Stimulated activated naive B cell treated with anti-CD40 and anti-IgM and Interleukin-4, amounts not matched to agents 10 μg/mL and 1 μg/mL and 100 μg/mL, for 72 hours (primary cell): ENCODE measurements at places on chromosomes 3 and 15.

DNA sequence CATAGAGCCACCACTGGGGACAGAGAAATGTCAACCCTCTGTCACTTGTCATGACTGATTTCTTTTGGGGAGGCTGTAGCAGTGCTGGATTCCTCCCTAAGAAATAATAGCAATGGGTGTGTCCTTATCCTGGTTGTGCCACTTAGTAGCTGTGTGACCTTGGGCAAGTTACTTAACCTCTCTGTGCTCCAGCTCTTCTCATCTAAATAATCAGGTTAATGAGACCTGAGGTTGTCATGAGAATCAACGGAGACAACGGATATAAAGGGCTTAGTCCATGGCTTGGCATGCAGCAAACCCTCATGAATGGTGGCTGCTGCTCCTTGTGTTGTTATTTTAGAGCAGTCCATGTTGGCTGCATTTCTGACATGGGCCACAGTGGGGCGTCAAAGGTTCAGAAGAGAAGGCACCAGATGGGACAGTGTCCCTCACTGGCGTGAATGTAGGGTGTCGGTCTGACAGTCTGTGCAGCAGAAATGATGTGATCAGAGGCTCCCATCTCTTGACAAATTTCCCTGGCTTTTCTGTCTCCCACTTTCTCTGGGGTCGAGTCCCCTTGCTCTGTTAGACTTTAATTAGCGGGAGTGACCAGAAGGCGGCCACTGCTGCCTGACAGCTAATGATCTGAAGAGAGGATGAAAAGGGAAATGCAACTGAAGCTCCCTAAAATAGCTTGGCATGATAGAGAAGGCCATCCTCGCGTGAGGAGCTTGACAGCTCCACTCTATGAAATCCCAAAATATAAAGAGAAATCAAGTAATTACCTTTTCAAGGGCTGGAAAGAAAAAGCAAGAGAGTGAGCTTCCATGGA lies 209.4 kb downstream of the CADPS start:
- peak; percentile 10 for DNase-seq

- no peak for DNase-seq
Observed at GRCh38 chr3:172654470-172654869, 56.4 kb downstream of the NCEH1 start.

DNA sequence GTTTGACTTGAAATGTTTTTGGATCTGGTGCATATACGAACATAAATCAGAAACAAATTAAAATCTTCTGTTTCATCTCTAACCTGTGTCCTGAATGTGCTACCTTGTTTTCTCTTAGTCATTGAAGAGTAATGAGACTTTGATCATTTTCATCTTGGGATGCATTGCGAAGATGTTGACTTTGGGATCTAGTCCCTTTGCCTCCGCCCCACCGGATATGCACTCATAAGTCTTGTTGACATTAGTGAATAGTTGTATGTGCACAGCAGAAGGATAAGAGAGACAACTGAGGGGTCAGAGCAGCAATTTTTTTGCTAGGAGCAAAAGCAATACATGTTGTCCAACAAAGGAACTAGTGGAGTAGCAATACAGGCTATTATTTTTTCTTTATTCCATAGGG lies 35.9 kb upstream of the SPRED1 start:
- DNase-seq = no peak

DNA sequence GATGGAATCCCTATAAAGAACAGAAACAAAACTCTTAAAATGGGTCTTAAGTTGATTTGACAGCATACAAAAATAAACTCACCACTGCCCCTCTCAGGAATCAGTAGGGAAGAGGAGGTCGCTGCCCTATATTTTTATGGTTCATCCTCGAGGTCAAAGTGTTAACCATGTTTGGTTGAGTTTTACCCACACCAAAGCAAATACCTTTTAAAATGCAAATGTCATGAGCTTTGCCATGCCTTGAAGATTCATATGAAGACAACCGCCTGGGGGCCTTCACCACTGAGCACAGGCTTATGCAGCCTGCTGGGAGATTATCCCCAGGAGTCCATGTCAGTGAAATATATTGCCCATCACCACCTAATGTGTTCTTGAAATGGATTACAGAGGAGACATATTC lies 66.1 kb downstream of the GLB1 start:
- DNase-seq = no peak

DNA sequence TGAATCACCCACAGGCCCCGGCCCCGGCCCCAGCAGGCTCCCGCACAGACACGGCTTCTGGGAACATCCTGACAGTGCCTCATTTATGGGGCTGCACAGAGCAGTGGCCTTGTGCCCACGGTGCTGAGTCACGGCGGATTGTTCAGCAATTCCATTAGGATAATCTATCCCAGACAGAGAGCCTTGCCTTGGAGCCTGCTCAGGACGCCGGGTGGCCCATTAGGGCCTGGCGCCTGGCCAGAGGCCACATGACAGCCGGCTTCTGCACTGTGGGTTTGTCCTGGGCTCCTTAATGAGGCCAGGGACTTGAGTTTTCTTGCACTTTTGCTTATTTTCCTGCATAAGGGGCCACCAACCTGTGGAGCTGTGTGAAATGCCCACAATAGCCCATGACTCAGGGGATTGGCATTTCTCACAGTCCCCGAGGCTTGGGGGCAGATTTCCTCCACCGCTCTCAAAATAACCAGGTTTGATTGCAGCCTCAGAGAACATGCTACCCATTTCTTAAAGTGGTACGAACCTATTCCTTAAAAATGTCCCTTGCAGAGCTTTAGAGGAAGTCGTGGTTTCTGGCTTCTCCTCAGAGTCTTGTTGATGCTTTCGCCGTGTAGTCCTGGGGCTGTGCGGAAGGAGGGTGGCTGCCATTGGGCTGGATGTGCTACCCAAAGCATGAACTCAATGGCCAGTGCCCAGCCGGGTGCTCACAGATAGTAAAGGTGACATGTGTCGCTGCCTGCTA lies 19.0 kb downstream of the SYNM start:
- no peak for DNase-seq

DNA sequence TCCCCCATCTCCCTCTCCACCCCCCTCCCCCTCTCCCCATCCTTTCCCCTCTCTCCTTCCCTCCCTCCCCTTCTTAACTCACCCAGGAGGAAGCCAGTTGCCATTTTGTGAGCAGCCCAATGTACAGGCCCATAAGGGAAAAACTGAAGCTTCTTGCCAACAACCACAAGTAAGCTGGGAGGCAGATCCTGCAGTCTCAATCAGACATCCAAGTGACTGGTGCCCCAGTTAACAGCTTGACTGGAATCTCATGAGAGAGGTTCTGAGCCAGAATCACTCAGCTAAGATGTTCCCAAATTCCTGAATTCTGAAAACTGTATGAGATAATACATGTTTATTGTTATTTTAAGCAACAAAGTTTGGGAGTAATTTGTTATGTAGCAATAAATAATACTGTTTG lies 90.7 kb downstream of the C3orf70 start:
- no peak for DNase-seq

DNA sequence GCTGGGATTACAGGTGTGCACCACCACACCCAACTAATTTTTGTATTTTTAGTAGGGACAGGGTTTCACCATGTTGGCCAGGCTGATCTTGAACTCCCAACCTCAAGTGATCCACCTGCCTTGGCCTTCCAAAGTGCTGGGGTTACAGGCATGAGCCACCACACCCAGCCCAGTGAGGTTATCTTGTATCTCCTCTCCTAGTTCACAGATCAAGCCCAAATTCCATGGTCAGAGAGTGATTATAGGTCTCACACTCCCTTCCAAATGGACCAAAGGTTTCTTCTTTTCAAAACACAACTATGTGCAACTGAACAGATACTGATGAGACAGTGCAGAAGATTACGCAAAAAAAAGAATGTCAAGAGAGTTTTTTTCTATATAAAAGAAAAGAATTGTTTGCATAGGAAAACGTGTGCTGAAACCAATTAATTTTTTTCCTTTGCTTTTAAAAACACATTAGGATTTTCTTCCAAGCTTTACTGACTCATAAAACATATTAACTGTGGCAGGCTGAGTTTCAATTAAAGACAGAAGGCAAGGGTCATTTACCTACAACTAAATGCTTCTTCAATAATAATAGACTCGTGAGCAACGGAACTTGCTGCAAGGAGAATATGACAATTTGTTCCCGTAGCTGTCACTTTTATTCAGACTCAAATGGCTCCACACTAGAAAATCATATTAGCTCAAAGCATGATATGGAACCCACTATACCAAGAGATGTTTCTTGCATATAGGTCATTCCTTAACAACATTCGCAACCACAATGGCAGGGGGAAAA lies 30.4 kb upstream of the THUMPD3 start:
- DNase-seq = no peak

GRCh38 chr15:64144192-64144564 lies 7.4 kb upstream of the SNX22 start:
- DNase-seq = no peak

DNA sequence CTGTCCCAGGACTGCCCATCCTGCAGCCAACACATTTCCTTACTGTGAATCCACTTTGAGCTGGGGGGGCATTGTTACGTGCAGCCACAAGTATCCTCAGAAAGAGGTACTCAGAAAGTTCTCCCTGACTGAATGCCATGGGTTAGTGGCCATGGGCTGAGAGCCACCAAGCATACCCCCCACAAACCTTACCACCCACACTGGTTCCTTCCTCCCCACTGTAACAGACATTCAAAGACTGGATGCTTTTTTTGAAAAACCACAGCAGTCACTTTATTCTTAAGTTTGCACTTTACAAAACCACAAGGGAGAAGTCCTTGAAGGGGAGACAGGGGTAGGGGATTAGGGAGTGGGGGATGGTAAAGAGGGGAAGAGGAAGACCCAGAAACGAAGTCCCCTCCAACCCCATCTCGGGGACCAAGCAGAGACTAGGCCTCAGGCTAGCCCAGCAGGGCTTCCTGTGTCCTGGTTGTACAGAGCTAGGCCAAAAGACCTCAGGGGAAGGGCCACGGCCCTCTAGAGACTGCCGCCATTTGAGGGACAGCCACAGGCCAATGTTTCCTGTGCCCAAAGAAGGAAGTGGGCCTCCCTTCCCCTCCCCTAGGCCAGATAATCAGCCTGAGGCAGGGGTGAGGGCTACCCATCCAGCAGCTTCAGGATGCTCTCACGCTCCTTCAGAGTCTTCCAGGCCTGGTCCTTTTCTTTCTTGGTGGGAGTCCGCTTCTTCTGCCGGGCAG lies 10.1 kb upstream of the CAMK1 start:
- peak; percentile 81 for DNase-seq

GRCh38 chr15:67349634-67350033 lies 95.0 kb downstream of the IQCH start:
- no peak for DNase-seq

DNA sequence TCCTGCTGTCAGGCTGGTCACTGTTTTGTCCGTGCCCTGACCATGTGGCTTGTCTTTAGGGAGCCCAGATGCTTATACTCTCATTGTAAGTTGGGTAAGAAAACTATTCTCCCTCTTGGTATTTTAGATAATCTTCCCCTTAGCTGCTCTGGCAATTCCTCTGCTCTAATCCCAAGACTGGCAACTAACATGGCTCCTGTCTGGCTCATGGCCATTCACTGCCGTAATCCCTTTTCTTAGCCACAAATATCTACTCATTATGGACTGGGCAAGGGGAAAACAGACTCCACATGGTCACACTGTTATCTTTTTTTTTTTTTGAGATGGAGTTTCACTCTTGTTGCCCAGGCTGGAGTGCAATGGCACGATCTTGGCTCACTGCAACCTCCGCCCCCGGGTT lies 38.8 kb downstream of the TYRO3 start:
- no peak for DNase-seq

DNA sequence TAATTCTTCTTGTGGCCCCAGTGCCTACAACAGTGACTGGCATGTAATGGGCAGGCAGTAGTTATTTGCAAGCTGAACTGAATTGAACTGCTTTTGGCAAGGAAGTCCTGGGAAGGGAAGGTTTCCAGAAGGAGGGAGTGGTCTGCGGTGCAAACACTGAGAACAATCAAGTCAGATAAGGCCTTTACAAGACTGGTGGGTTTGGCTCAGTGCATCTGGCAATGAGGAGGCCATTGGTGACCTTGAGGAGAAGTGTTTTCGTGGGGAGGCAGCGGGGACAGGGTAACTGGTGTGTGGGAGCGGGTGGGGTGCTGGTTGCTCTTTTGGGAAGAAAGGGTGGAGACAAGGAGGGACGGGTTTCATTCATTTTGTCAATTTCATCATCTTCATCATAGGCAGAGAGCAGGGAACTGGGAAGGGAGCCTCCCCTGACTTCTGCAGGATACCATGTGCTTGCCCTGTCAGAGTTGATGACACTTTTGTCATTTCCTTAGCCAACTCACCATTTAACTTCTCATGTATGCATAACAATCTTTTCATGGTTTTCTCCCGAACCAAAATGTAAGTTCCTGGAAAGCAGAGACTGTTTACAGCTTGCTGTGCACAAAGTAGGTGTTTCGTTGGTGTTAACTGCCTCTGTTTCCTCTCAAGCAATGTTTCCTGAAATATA lies 8.4 kb upstream of the EHD4 start:
- DNase-seq = no peak

GRCh38 chr3:98814817-98815420 lies 51.8 kb downstream of the ST3GAL6 start:
- no peak for DNase-seq

DNA sequence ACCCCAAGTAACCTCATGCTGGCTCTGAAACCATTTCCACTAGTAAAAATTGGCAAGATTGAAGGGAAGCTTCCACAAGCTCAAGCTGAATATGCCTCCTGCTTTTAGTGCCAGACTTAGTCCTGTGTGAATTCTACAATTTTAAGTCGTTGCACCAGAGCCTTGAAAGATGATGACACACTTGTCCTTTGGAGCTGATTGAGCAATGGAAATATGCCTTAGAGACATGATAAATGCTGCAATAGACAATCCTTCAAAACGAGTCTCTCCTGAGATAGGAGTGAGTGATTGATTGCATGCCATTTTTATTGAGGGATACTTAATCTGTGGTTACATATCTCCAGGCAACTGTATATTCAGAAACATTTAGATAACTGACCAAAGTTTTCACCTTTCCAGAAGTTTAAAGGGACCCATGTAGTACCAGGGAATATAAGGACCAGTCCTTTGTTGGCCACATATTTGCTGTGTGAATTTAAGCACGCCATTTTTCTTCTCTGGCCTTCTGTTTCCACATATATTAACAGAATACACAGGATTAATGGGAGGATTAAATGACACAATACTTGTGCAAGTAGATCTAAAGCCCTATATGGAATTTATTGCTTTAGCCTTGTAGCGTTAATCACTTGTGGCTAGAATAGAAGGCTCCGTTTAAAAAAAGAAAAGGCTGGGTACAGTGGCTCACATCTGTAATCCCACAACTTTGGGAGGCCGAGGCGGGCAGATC lies 65.1 kb downstream of the PPARG start:
- no peak for DNase-seq

- DNase-seq = no peak
Observed at GRCh38 chr3:127628788-127629466, at the start of gene PODXL2. Gene PODXL2 (plus strand): TSS chr3:127629185. CDS start chr3:127629220, 35 bp downstream.

DNA sequence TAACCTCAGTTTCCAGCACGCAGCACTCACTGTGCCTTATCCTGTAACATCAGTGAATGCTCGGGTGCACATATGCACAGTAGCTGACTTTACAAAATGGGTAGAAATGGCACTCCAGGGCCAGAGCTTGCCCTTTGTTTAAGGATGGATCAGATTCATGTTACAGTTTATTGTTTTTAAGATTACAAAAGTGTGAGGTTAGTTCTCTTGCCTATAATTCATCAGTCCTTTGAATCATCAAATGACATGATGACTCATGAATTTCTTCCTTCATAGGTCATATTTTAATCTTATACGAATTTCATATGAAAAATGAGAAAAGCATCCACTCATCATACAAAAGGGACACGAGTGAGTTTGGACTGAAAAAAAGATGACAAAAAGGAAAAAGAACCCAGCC lies 545.3 kb downstream of the GBE1 start:
- no peak for DNase-seq
